Pulmonary artery endothelial cell (primary cell): ENCODE measurements at places on chromosomes 13 and 19. TPM values are rescaled to one million over a fixed set of nuclear protein-coding genes. Genes with fewer than 3 reads are reported as not detected.

The GTF3A gene
- total RNA-seq: 106 and 125 TPM in 2 replicates

The KIR3DL2 gene
- total RNA-seq: not detected in 2 replicates

The RFPL4A gene
- total RNA-seq: 0.11 and 0.13 TPM in 2 replicates

The SERPINE3 gene
- not detected in 2 replicates for total RNA-seq

The UNC13A gene
- total RNA-seq: under 0.01 TPM in 1 of 2 replicates, not detected in the other

The ZNRF4 gene
- not detected in 2 replicates for total RNA-seq

The CALR3 gene
- total RNA-seq: not detected in 2 replicates

The FUT2 gene
- not detected in 2 replicates for total RNA-seq

The LHFPL6 gene
- total RNA-seq: 24.1 and 46.0 TPM in 2 replicates

The FARP1 gene
- total RNA-seq: 16.3 and 18.9 TPM in 2 replicates

The NCLN gene
- total RNA-seq: 61.1 and 76.9 TPM in 2 replicates

The P2RY11 gene
- 2.2 and 4.0 TPM in 2 replicates for total RNA-seq

The FAM83E gene
- total RNA-seq: 0.73 and 0.99 TPM in 2 replicates

The ZNF235 gene
- total RNA-seq: 3.2 and 3.9 TPM in 2 replicates

The CKAP2 gene
- total RNA-seq: 27.4 and 45.2 TPM in 2 replicates

The ZNF792 gene
- total RNA-seq: 30.8 and 38.7 TPM in 2 replicates

The CERS1 gene
- total RNA-seq: 1.7 and 4.5 TPM in 2 replicates

The THOP1 gene
- total RNA-seq: 187 and 195 TPM in 2 replicates

The ZFP14 gene
- 2.2 and 4.9 TPM in 2 replicates for total RNA-seq

The CEACAM8 gene
- total RNA-seq: not detected in 2 replicates

The APLP1 gene
- 2.4 and 4.0 TPM in 2 replicates for total RNA-seq

The RPS5 gene
- 2,163 and 2,639 TPM in 2 replicates for total RNA-seq

The ELSPBP1 gene
- total RNA-seq: not detected in 2 replicates

The CKM gene
- total RNA-seq: not detected in 2 replicates

The EDNRB gene
- 2.1 and 4.0 TPM in 2 replicates for total RNA-seq

The SAFB2 gene
- total RNA-seq: 29.0 and 56.6 TPM in 2 replicates

The GFY gene
- not detected in 2 replicates for total RNA-seq

The ADPRHL1 gene
- total RNA-seq: 0.20 and 0.32 TPM in 2 replicates

The STXBP2 gene
- 29.5 and 30.9 TPM in 2 replicates for total RNA-seq

The ZNF416 gene
- 4.4 and 5.4 TPM in 2 replicates for total RNA-seq

The HIPK4 gene
- 0.07 TPM in 1 of 2 replicates, not detected in the other for total RNA-seq

The GPC5 gene
- total RNA-seq: 0.07 TPM in 1 of 2 replicates, not detected in the other

The ZNF66 gene
- total RNA-seq: 2.3 and 2.5 TPM in 2 replicates

The WDR88 gene
- total RNA-seq: 0.14 TPM in 1 of 2 replicates, not detected in the other

The TUBB4A gene
- 0.26 TPM in 1 of 2 replicates, not detected in the other for total RNA-seq

The WTIP gene
- total RNA-seq: 33.0 and 40.7 TPM in 2 replicates

The ZFR2 gene
- total RNA-seq: not detected in 2 replicates

The PKN1 gene
- 248 and 291 TPM in 2 replicates for total RNA-seq

The FXYD5 gene
- 31.8 and 32.1 TPM in 2 replicates for total RNA-seq

The NXNL1 gene
- total RNA-seq: not detected in 2 replicates

The LENG9 gene
- total RNA-seq: 6.8 and 7.9 TPM in 2 replicates

The SPTBN4 gene
- total RNA-seq: 0.20 and 0.28 TPM in 2 replicates

The IGFL2 gene
- not detected in 2 replicates for total RNA-seq

The OR10H1 gene
- not detected in 2 replicates for total RNA-seq

The TPTE2 gene
- not detected in 2 replicates for total RNA-seq

The VAV1 gene
- total RNA-seq: 0.07 TPM in 1 of 2 replicates, not detected in the other

The CFD gene
- 0.49 and 3.6 TPM in 2 replicates for total RNA-seq

The PSG2 gene
- not detected in 2 replicates for total RNA-seq
